Placental epithelial cell (primary cell): ENCODE measurements at places on chromosomes 12 and 14. TPM values are rescaled to one million over a fixed set of nuclear protein-coding genes. Genes with fewer than 3 reads are reported as not detected.

STYK1 gene
- total RNA-seq, result 22.0 and 31.2 TPM in 2 replicates

GPR68 gene
- total RNA-seq, result 0.39 and 1.7 TPM in 2 replicates

RSRC2 gene
- 34.7 and 51.4 TPM in 2 replicates for total RNA-seq

SLC10A1 gene
- not detected in 2 replicates for total RNA-seq

AVPR1A gene
- total RNA-seq, result 0.33 and 0.39 TPM in 2 replicates

ENDOU gene
- total RNA-seq, result 1.8 and 9.8 TPM in 2 replicates

BDKRB2 gene
- total RNA-seq, result 0.22 and 2.4 TPM in 2 replicates

CARMIL3 gene
- total RNA-seq, result under 0.01 TPM in 2 replicates

KRT75 gene
- total RNA-seq, result not detected in 2 replicates
